DMS79 treated with DMSO at 0.1 percent for 48 hours (cell line): ENCODE measurements at places on chromosomes 1 and 21.

DNA sequence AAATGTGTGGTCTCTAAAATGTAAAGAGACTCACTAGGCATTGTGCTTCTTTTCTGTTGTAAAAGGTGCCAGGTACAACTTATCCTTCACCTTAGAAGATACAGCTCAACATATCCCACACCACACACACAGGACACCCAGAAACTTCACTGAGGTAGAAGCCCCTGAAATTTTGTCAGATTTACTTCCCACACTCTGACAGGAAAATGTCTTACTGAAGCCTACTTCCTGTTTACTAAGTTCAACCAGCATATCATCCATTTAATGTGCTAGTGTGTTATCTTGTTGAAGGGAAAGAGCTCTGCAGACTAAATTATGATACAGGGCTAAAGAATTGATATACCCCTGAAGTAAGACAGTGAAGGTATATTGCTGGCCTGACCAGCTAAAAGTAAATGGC, 39.9 kb upstream of the INSL5 start:
- DNase-seq = no peak

- DNase-seq = no peak
These were observed 719 bp downstream of the MFAP2 start for GRCh38 chr1:16979475-16980327.

DNA sequence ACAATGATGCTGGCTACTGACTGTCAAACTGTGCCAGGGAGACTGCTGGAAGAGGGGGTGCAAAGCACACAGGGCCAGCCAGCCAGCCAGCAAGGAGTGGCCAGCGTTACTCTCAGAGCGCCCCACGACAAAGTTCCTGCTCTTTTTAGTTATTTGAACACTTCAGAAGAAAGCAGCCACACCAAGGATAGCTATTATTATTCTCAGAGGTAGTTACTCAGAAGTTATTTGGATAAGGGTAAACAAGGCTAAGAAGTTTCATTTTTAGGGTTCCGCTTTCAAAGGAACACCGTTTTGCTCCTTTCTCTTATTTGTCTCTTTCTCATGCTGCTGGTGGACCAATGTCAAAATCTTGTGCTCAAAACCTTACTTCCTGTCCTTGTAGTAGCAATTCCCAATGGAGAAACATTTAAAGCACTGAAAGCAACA, 59.9 kb downstream of the VANGL2 start:
- no peak for DNase-seq

DNA sequence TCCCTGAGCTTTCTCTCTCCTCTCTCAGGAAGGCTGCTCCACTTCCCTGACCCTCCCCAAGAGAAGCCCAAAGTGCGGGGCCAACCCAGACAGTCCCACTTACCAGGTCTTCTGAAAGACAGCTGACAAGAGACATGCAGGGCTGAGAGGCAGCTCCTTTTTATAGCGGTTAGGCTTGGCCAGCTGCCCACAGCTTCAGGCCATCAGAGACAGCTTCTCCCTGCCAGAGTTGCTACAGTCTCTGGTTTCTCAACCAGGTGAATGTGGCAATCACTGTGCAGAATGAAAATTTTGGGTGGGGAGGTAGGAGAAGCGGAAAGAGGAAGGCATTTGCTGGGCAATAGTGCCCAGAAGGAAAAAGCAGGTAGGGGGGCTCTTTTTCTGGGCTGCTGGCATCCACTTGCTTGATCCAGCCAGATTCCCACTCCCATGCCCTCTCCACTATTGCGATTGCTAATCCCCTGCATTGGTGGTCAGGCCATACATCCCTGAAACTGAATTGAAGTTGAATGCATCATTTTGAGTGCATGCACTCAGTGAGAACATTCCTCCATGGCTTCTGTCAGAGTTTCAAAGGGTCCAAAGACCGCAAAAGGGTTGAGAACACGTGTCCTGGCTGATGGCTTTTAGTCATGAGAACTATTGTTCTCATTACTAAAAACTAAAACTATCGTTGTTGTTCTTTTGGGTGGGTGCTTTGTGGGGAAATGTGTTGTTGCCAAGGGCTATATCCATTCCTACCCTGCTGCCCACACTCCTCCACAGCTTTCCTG, at the start of gene S100A8:
TSS of gene S100A8 (minus strand) at position 136 of the 773 bp plus-strand sequence. CDS start 538 bp downstream, outside the sequence.
- no peak for DNase-seq

- DNase-seq = no peak
These were observed 6.0 kb upstream of the TFF3 start for GRCh38 chr21:42321231-42321630.

- DNase-seq = peak; percentile 46
These were observed 8.4 kb upstream of the IVNS1ABP start for GRCh38 chr1:185325413-185325812.

- no peak for DNase-seq
These were observed 99.4 kb upstream of the ARHGEF16 start for GRCh38 chr1:3355089-3355488.

- no peak for DNase-seq
These were observed 195.6 kb upstream of the ZRANB2 start for GRCh38 chr1:71276466-71276865.

DNA sequence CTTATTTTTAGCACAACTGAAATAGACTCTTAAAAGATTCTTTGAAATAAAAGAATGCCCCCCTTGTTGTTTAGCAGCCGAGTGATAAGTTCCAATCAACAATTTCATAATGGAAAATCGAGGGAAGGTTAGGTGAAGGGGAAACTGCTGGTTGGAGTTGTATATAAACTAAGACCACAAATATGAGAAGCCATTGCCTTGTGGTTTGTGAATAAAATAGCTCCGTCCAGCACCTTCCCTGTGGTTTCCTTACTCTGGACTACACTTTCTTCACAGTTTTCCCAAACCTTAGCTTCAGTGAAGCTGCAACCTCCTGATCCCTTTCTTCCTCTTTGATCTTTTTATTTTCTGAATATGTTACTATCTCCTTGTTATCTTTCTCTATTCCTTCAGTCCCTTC, 6.7 kb upstream of the RAB3GAP2 start:
- DNase-seq = no peak

DNA sequence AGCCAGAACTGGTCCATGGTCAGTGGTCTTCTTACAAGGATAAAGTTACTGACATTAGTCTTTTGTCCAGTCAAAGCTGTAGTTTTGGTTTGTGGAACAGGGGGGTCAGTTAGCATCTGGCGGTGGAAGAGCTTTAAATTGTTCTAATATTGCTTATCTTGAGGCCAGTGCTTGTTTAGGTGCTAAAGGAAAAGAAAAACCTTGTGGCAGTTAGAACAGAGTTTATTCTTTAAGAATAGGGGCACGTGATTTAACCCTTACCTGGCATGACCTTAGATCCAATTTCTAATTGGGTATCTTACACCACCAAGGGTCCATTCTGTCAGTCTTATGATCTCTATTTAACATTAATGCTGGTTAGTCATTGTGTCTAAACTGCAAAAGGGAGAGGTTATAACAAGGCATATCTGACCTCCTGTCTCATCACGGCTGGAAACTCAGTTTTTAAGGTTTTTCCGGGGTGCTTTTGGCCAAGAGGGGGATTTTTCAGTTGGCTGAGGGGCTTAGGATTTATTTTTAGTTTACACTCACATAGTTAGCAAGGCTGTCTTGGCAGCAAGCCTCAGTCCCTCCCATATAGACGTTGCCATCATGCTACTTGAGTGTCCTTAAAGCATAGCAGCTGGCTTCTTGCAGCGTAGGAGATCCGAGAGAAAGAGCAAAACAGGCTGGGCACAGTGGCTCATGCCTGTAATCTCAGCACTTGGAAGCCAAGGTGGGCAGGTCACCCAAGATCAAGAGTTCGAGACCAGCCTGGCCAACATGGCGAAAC, 60.1 kb upstream of the FAM89A start:
- DNase-seq = peak; percentile 84

DNA sequence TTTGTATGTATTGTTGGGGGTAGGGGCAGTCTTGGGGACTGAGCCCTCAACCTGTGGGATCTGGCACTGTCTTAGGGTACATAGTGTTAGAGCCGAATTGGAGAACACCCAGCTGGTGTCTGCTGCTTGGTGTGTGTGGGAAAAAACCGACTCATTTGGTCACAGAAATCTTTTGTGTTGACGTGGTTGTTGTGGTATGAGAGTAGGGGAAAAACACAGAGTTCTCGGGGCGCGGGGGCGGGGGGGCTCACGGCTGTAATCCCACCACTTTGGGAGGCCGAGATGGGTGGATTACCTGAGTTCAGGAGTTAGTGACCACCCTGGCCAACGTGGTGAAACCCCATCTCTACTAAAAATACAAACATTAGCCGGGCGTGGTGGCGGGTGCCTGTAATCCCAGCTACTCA, 15.3 kb upstream of the SRSF10 start:
- DNase-seq = no peak

- DNase-seq = no peak
These were observed 199.4 kb upstream of the CACYBP start for GRCh38 chr1:174800216-174800851.

GRCh38 chr1:162347281-162347680, 29.4 kb downstream of the SPATA46 start:
- no peak for DNase-seq

- DNase-seq = peak; percentile 69
These were observed 2.7 kb downstream of the ZBED6 start for GRCh38 chr1:203797948-203798655.

DNA sequence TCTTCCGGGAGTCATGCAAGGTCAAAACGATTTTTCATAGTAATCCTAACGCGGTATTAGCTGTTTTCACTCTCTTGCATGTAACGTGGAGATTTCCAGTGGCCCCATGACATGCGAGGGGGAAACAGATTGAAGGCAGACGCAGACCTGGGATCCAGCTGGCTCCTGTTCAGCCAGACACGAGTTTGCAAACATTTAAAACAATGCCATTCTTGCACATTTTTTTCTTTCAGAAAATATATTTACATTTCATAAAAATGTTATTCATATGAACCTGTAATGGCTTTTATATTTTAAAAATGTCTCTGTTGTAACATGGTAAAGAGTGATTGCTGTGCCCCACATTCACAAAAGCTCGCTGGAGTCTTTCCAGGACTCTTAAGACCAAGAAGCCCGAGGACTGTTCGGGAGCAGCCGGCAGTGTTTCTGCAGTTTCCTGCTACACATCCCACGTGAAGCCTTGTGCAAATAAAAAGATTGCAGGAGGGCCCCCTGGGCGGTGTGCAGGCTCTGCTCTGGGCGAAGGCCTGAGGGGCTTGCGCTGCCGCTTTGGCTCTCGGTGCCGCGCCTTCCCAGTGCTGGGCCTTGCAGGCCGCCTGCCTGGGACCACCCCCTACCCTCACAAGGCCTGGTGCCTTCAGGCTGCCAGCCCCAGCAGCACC, 184.9 kb downstream of the DYRK1A start:
- DNase-seq = peak; percentile 38

- no peak for DNase-seq
These were observed 12.7 kb upstream of the C1orf167 start for GRCh38 chr1:11749203-11749689.
